ENCODE measurements at places on chromosomes 7 and 10.

DNA sequence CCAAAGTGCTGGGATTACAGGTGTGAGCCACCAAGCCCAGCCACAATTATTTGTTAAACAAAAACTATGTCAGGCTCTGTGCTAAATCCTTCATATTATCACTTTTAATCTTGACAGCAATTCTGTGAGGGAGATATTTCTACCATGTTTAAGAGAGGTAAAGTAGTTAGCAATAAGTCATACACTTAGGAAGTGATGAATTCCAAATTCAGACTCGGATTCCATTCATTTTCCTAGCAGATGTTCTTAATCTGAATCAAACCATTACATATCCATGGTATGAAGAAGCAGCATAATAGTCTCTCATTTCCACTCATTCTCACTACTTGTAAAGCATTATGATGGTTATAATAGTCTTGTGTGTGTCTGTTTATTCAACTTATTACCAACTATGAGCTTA is 2.9 kb upstream of the CD36 start:
- DNase-seq = no peak

DNA sequence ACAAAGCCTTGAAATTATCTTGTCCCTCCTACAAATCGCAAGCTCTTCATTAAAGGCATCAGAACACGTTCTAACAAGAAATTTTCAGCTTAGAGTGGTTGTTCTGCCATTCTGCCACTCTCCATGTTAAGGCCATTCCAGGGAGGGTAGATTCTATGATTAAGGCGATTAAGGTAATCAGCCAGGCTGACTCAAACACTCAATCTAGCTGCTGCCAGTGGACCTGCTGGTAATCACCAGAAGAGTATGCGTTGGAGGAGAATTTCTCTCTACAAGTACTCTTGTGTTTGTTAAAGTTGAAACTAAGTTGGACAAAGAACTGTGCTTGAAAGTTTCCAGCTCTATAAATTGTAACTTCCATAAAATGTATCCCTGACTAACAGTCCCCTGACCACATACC is 149.2 kb upstream of the COL1A2 start:
- DNase-seq = no peak

DNA sequence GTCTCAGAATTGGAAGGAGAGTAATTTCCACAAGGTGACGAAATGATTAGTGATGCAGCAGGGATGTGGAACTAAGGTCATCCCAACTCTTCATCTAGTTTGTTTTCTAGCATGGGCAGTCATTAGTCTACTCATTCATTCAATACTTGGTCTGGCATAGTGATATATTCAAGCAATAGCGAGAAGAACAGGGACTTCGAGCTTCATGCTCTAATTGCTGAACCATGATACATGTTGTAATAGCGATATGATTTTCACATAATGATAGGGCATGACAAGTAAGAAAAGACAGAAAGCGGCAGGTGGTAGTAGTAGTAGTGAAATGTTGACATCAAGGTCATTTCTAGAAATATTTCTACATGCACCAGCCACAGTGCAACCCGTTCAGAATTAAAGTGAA is 652.1 kb downstream of the PHTF2 start:
- DNase-seq = no peak

GRCh38 chr10:71068861-71069271 is 143.5 kb upstream of the UNC5B start:
- DNase-seq = no peak

DNA sequence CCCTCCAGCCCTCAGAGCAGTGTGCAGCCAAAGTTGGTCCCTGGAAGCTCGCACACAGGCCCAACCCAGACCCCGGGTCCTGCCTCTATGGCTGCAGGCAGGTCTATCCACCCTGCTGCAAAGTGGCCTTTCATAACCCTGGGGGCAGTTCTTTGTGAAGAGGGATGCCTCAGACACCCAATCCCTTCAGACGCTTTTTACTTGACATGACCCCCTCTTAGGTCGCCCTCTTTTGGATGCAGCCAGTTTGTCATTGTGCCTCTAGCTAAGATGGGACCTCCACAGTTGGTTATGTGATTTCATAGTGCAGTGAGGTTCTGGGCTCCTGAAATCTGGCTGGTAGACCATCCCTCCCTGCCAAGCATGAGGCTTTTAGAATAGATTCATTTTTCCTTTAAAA is 27.3 kb downstream of the SMKR1 start:
- DNase-seq = no peak

DNA sequence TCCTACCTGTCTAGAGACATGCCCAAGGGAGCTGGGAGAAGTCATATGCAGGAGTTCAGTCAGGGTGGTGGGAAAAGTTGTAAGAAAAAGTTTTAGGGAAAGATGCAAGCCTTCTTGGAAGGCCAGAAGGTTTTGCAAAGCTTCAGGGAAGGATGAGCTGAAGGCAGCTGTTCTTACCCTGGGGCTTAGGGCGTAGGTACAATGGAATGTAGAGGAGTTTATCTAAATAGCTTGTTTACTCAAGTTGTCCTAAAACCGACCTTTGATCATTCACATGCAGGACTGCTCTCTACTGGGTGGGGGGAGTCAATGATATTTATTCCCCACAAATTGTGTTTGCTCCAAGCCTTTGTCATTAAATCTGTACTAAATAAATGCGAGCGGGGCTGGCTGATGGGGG is 277.0 kb downstream of the CRPPA start:
- DNase-seq = no peak

- no peak for DNase-seq
Observed at GRCh38 chr10:35778306-35778705, 136.2 kb upstream of the FZD8 start.

GRCh38 chr7:65379318-65379717 is 5.7 kb downstream of the ZNF92 start:
- DNase-seq = no peak

- DNase-seq = no peak
Observed at GRCh38 chr10:95295031-95295755, 4.4 kb upstream of the PDLIM1 start.

GRCh38 chr7:54116956-54117355 is 425.2 kb upstream of the VSTM2A start:
- DNase-seq = no peak

DNA sequence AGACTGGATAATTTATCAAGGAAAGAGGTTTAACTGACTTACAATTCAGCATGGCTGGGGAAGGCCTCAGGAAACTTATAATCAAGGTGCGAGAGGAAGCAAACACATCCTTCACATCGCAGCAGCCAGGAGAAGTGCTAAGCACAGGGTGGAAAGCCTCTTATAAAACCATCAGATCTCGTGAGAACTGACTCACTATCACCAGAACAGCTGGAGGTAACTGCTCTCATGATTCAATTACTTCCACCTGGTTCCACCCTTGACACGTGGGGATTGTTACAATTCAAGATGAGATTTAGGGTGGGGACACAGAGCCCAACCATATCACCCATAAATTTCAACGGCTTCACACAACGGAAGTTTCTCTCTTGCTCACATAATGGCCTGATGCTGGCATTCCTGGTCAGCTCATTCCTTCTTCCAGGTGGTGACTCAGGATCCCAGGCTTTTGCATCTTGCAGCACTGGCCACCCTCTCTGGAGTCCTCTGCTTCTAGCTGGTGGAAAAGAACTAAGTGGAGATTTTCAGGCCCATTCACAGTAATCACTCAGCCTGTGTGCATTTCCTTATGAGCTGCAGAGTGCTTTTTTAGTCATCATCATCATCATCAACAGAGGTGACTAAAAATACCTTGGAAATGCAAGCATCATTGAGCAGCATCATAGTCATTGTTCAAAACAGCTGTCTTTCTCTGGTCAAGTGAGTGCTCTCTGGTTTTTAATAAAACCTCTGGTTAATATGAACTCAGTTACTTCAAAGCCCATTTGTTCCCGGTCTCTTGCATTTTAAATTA is 308.1 kb downstream of the SFMBT2 start:
- DNase-seq = no peak

DNA sequence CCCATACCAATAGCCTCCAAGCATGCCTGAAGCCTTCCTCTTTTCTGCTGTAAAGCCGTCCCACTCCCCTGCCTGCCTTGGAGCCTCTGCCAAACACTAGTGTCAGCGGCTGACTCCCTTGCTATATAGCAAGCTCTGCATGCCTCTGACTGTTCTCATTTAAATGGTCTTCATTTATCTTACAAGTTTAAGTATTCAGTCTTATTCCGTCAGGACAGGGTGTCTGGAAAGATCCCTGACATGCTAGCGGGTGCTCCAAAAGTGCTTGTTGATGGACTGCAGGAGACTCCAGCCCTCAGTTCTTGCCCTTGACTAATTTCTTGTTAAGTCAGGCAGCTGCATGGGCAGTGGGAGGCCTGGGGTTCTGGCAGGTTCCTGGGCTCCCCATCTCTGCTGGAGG is 298.7 kb downstream of the GFRA1 start:
- no peak for DNase-seq

- no peak for DNase-seq
Observed at GRCh38 chr10:121313119-121313875, 284.9 kb downstream of the FGFR2 start.

- peak; percentile 16 for DNase-seq
Observed at GRCh38 chr10:87659571-87660483, at the start of gene PAPSS2. Gene PAPSS2 (plus strand): TSS chr10:87659878. CDS start chr10:87659982, 104 bp downstream.

- DNase-seq = no peak
Observed at GRCh38 chr7:148155000-148155399, 435.6 kb upstream of the C7orf33 start.

DNA sequence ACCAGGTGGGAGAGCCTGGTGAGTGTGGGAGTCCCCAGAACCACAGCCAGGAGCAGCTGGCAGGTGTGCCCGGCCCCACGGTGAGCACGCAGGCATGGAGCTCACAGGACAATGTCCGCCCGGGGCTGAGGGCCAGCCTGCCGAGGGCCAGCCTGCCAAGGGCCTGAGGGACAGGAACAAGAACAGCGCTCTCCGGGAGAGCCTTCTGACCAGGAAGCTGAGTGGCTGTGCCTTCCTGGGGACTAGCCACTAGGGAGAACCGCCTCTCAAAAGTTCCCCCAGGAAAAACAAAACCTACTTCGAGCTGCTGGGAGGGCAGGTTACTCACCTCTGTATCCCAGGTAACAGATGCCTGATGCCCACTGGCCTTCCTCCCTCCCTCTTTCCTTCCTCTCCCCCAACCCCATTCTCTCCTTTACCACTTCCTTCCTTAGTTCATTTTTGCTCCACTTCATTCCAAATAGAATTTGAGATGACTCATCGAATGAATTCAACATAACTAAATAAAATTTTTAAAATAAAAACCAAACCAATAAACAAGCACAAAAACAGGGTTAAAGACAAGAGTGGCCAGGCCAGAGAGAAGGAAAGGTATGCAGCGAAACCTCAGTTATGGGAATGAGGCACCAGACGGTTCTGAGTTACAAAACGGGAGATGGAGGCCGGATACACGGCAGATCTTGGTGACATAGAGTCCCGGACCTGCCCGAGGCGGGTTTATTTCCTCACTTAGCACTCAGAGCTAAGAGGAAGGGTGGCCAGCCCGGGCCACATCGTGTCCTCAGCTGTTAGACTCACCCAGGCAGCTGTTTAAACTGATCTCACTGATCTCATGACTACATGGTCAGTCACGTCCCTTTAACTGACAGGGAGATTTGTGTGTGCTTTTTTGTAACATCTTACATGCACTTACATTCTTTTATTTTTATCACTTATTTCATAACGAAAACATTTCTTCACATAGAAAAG is 128.5 kb downstream of the TNS3 start:
- no peak for DNase-seq

GRCh38 chr10:111873621-111874135 is 309.9 kb downstream of the GPAM start:
- no peak for DNase-seq

GRCh38 chr10:23994459-23995046 is 214.4 kb upstream of the KIAA1217 start:
- DNase-seq = no peak

DNA sequence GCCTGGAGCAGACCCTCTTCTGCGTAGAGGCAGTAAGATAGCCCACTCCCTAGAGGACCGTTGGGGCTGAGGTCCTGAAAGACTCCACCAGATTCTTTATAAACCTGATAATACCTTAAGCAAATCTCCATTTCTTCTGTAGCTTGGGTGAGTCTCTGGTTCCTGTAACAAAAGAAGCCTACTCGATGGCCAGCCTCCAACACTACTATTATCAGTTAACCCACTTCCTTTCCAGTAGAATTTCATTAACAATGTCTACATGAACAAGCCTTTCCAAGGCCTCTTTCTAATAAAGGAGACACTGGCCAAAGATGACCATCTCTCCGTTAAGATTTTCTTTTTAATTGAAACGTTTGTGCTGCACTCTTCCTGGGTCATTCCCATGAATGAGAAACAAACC is 201.7 kb upstream of the KCTD7 start:
- DNase-seq = no peak

GRCh38 chr10:132612571-132613504 is 75.3 kb downstream of the INPP5A start:
- DNase-seq = no peak

DNA sequence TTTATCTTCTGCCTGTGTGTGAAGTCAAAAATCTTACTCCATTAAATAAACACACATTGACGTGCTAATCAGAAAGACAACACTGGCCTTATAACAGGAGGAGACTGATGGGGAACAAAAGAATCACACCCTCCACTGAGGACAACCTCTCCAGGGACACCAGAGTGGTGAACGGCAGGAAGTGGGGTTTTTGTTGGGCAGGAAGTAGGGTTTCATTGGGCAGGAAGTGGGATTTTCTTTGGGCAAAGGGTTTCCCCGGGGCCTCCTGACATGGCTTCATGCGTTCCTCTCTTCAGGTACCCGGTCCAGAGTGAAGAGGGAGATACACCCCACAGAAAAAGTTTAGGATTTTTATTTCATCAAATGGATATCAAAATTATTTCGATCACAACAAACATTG is 30.6 kb downstream of the ADARB2 start:
- no peak for DNase-seq

GRCh38 chr7:6563936-6564770 is 12.9 kb upstream of the GRID2IP start:
- DNase-seq = no peak

DNA sequence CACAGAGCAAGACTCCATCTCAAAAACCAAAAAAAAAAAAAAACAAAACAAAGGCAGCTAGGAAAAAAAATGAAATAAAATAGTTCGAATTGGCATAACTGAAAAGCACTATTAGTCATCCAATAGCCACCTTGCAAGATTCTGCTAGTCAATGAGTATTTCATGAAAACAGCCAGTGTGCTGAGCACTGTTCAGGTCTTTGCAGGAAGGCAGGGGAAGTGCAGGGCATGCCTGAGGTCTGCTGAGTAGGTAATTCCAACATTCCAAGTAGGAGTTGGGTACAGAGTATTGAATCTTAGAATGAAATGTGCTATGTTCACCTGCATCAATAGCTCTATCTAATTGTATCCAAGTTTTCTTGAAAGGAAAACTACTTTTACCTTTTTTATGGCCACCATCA is 22.9 kb downstream of the ABRAXAS2 start:
- DNase-seq = no peak

DNA sequence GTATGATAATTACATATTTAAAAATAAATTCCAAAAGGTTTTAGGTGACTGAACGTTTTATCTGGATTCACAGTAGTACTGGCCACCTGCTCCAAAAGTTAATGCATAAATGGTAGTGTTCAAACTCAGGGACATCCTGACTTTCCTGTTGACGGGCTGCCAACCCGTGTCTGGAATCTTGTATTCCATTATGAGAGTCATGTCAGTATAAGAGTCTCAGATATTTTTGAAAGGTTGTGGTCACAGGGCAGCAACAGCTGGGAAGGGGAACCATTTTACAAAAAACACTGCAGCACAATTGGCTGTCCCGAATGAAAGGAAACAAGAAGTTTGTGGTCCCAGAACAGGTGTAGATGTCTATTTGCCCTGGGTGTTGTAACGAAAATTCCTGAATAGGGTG is 2.8 kb downstream of the TDRD1 start:
- no peak for DNase-seq

Data from activated CD4-positive, alpha-beta T cell treated with anti-CD3 and anti-CD28 coated beads for 24 hours (primary cell).